Activated naive CD4-positive, alpha-beta T cell (primary cell): ENCODE measurements at places on chromosomes 1 and 21.

DNA sequence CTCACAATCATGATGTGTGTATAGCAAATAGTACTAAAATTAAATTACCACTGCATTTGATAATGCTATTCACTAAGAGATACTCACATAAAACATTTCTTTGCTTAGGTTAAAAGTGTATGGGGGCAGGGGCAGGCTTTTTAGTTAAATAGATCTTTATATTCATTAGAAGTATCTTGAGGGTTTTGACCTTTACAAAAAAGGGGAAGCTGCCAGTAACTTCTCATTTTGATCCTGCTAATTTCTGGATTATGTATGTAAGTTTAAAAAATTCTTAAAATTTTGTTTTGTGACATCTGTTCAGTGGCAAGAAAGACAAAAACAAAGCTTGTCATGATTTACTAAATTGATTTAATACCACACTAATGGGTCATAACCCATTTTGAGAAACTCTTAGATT, 45.8 kb upstream of the S1PR1 start:
- DNase-seq, result no peak

GRCh38 chr1:210687582-210688279, 359.0 kb downstream of the HHAT start:
- DNase-seq, result no peak

GRCh38 chr1:77906624-77907023, 18.2 kb downstream of the NEXN start:
- DNase-seq, result no peak

GRCh38 chr1:93768380-93768863, 86.8 kb upstream of the BCAR3 start:
- no peak for DNase-seq

DNA sequence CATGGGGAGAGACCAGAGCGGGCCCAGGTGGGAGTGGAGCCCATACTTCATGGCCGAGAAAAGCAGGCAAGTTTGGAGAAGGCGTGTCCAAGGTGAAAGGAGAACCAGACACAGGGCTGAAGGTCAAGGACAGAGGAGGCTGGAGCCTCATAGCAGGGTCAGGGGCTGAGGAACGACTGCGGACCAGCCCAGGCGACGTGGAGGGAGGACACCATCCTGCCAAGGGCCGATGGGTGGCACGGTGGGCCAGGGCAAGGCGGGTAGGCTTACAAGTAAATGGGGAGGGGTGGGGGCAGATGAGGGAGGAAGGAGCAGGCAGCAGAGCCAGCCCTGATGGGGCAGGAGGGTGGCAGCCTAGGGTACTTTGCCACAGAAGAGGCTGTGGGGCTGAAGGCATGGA, 18.2 kb upstream of the GPR153 start:
- DNase-seq, result no peak

- DNase-seq, result no peak
These were observed 72.3 kb downstream of the HUNK start for GRCh38 chr21:31945141-31945540.
